ENCODE measurements at places on chromosomes 3 and 15.

GRCh38 chr3:48747015-48747615 lies 30.1 kb upstream of the IP6K2 start:
- DNase-seq, result no peak

DNA sequence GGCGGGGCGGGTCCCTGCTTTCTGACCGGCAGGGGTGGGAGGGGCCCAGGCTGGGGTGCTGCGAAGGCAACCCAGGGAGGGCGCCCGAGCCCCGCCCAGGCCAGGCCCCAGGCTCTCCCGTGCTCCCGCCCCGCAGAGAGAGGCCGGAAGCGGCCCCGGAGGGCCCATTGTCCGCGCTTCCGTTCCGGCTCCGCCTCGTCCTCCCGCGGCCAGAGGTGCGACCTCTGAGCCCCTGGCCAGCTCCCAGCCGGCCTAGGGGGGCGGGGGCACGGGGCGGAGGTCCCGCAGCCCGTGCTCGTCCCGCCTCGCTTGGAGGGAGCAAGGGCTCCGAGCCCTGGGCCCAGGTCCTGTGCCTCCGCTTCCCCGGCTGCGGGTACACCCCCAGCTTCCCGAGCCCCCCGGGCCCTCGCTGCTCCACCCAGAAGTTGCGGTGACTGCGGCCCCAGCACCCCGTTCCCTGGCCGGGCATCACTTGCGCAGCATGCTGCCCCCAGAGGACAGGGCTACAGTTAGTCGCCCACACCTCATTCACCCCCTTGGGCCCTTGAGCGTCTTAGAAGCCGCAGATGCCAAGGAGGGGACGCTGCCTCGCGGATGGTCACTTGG lies 20.4 kb upstream of the PLXND1 start:
- DNase-seq, result peak; percentile 80

GRCh38 chr15:67916565-67916964 lies 76.7 kb upstream of the RNU6-1 start:
- DNase-seq, result no peak

GRCh38 chr15:78216276-78217104 lies 17.9 kb downstream of the ACSBG1 start:
- no peak for DNase-seq

DNA sequence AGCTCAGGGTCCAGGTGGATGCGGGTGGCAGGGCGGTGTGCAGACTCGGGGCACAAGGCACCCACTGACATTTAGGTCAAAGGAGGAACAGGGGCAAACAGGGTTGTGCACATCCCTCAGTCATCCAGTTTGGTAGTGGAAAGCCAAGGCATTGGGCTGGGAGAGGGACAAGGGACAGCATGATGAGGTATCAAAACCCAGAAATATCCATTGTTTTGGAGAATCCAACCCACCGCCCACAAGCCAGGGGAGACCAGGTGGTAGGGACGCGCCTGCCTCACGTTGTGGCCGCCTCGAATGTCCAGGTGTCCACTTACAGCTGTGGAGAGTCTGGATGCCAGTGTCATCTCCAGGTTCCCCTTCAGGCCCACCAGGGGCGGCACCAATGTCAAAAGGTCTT lies 33.3 kb downstream of the SLC41A3 start:
- no peak for DNase-seq

DNA sequence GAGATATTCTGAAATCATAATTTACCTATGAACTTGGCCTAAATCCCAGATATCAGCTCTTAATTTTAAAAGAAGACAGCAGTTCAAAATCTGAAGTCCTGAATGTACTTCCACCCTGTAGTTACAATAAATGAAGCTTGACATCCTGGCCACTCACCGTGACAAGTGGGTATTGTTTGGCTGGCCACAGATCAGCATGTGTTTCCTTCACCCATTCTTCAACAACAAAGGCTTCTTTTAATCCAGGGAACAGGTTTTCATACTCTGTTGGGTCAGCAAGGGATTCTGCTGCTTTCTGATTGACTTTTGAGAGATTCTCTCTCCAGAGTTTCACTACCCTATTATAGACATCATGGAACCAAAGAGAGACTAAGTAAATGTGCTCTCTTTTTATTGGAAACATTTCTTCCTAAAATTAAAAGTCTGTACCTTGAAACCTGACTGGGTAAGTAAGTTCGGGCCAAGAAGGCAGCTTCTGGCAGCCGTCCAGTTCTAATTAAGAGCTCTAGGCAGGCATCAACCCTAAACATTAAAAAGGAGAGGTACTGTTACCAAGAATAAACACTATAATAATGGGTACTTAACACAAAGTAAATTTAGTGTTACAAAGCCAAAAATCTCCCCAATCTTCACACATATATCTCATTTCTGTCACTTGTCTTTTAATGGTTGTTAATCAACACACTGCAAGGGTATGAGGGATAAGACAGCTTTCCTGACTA lies 15.2 kb downstream of the MRPS22 start:
- peak; percentile 75 for DNase-seq

Measured in eye (tissue), 1 donor.